ENCODE measurements at places on chromosomes 2 and 18.

- no peak for DNase-seq
These were observed 404.1 kb upstream of the ACVR2A start for GRCh38 chr2:147440734-147441133.

DNA sequence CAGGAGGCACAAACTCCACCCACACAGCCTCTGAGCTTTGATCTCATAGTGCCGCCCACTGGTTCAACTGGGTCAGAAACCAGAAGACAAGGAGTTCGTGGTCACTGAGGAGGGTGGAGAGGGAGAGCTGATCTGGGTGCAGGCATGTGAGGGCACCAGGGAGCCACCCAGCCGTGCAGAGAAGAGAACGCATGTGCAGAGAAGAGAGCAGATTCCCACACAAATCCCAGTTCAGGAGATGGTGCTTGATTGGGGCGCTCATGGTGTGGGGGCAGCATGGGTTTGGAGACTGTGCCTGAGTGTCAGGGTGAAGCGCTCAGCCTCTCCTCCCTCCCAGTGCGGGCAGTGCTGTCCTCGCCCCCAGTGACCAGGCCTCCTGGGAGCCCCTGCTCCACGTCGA is 375.2 kb upstream of the MYT1L start:
- DNase-seq = no peak

- no peak for DNase-seq
These were observed 23.6 kb upstream of the MRPL33 start for GRCh38 chr2:27747827-27748352.

- DNase-seq = no peak
These were observed 78.2 kb downstream of the KCTD1 start for GRCh38 chr18:26470011-26470637.

- DNase-seq = no peak
These were observed 104.2 kb downstream of the SH3BP4 start for GRCh38 chr2:235055891-235056516.

- DNase-seq = no peak
These were observed 62.9 kb upstream of the EHBP1 start for GRCh38 chr2:62642429-62643099.

DNA sequence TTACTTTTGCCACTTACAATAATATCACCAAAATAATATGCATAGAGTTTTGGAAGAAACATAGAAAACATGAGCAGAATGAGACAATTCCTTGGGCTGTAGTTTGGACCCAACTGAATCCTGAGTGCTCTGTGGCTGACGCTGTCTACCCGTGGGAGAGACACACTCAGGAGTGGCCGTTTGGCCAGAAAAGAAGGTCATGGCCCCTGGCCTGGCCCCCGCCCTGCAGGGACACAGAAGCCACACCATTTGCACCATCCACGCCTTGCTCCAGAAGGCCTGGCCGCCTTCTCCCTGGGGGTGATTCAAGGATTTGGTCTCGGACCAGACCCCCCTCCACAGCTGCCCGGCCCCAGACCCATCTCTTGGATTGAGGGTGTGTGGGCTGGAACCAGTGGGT is 6.4 kb upstream of the D2HGDH start:
- DNase-seq = no peak

DNA sequence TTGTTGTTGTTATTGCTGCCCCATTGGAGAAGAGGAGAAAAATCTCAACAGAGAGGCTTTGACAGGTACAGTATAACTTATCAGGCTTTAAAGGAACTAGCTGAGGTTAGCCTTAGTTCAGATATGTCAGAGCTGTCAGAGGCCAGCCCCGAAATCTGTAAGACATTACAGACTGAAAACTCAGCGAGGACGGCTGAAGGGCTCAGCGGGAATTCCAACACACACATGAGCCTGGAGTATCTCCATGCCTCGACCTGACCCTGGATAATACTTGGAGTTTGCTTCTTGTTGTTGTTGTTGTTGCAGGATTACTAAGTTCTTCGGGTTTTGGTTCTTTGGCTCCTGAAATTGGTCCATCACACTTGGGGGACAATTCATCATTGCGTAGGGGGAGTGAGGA is 166.9 kb downstream of the MIB1 start:
- DNase-seq = no peak

DNA sequence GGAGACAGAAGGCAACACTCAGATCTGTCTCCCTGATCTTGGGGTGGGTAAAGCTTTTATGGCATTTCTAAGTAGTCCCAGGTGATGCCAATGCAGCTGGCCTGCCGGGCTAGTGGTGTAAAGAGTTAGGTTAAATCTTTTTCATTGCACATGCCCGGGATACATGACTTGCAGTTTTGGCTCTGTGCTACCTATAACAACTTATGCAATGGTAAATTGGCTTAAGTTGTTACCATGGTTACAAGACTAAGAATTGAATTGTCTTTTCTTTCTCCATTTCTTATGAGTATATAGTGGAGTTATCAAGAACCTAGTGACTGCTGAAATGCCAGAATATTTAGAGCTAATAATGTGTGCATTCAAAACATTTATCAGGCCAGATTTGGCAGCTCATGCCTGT is 5.3 kb upstream of the FAM110C start:
- no peak for DNase-seq

DNA sequence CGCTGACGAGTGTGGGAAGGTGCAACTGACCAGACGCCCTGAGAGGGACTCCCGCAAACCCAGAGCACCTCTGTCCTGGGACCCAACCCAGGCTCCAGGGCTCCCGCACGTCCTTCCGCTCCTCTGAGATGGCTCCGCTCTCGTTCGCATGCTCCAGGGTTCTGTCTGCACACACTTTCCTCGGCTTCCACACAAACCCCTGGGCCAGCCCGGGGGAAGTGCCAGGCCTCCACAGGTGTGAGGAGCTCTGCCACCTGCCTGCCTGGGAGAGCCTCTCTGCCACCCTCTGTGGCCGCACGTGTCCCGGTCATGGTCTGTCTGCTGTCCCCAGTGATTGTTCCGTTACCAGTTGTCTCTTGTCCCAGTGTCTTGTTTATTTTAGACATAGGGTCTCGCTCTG is 222.9 kb downstream of the HDAC4 start:
- no peak for DNase-seq

GRCh38 chr2:68548396-68548795 is 81.0 kb downstream of the APLF start:
- DNase-seq = no peak

GRCh38 chr2:153509133-153509532 is 30.6 kb upstream of the RPRM start:
- no peak for DNase-seq
